ENCODE measurements at places on chromosomes 6 and 20.

GRCh38 chr6:4208158-4208557 lies 72.8 kb upstream of the ECI2 start:
- no peak for DNase-seq

DNA sequence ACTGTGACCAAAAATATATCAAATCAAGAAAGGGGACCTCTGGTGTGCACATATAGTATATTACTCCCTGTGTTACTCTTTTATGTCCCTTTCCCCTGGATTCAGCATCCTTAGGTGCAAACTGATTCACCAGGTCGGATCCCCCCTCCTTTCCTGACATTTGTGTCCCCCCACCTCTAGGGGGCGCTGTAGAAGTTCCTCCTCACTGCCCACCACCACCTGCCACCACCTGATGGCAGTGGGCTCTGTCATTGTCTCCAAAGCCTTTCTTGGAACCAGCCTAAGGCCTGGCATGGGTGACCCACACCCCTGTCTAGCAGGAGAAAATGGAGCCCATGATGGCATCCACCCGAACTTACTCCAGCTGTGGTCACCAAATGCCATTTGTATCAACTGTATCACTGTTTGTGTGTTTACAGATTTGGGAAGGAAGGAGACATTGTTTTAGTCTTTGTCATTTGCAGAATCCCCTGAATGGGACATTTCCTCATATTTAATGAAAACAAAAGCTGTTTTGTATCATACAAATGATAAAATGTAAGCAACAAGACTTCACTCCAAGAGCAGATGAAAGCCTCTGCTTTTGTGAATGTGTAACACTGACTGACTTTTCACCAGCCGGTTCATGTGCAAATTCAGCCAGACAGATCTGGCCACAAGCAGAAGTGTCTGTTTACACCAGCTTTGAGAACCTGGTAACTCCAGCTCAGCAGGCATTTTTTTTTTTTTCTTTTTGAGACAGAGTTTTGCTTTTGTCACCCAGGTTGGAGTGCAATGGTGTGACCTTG lies 66.2 kb downstream of the ARMC2 start:
- DNase-seq, result peak; percentile 44

DNA sequence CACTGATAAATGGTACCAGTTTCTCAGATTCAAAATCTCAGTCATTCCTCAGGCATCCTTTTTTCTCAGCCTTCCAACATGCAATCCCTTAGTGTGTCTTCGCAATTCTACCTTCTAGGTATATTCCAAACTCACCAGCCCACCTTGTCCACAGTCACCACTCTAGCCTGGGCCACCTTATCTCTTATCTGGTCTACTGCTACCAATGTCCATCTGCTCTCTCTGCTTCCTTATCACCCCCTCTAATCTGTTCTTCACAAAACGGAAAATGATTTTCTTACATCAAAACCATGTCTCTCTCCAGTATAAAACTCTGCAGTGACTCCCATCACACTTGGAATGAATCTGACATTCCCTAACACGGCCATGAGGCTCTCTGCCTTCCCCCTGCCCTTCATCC lies 91.9 kb downstream of the PREP start:
- no peak for DNase-seq

DNA sequence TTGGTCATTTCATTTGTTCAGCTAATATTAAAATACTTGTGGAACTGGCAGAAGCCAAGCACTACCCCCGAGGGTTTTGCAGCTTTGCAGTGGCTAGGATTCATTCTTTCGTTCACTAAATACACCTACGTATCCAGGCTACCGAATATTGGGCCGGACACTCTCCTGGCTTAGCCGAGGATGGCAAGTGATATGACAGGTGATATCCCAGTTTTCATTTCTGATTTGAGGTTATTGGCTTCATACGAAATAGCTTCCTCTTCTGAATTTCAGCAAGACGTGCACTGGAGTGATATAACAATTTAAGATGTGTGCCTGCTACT lies 536 bp upstream of the MTFR2 start:
- no peak for DNase-seq

DNA sequence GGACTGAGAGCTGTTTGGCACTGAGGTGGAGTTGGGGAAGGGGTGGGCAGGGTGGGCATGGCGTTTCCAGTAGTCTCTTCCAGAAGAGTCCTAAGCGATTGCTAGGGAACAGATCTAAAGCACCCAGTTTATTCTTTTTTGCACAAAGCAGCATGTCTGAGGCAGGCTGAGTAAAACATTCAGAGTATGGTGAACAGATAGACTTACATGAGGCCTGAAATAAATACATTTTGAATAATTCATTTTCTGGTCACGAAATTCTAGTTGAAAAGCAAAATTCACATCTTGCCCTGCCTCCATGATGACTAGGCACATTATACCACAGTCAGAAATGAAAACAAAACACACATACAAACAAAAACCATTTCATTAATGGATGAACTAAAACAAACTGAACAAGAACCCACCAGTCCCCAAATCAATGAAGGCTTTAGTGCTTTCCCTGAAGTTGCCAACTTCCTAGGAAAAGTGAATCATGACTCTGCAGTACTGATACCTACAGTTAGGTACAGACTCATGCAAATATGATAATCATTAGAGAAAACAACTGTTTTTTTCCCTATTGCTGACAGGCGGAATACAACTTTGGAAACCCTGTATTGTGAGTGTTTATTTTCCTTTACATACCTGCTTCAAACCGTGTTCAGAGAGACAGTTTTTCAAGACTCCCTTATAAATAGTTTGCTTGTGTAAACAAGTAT lies 702.9 kb upstream of the POU3F2 start:
- DNase-seq, result no peak

- DNase-seq, result peak; percentile 67
Observed at GRCh38 chr20:37714978-37715672, 21.3 kb downstream of the CTNNBL1 start.

DNA sequence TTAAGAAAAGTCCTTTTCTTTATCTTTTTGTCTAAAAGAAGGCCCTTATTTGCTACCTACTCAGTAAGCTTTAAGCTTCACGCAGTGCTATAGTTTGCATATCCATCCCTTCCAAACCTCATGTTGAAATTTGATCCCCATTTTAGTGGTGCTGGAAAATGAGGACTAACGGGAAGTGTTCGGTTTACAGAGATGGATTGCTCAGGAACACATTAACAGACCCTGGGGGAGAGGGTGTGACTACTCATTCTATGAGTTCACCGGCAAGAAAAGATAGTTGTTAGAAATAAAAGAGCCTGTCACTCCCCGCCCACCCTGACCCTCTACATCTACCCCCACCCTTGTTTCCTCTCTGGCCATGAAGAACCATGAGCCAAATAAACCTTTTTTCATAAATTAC lies 546.2 kb downstream of the MEI4 start:
- DNase-seq, result no peak

- no peak for DNase-seq
Observed at GRCh38 chr20:14800707-14801425, 463.5 kb upstream of the FLRT3 start.

DNA sequence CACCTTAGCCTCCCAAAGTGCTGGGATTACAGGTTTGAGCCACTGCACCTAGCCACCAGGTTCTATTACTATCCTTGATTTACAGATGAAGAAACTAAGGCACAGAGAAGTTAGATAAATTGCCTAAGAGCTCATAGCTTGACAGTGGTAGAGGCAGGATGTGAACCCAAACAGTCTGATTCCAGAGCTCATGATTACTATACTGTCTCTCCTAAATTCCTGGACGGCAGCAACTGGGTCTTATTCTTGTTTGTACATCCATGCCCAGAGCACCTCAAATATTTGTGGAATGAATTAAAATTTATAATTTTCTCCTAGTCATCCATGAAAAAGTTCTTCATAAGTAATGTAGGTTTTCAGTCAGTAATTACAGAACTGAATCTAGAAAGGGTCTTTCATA lies 15.1 kb downstream of the PDSS2 start:
- DNase-seq, result peak; percentile 39

DNA sequence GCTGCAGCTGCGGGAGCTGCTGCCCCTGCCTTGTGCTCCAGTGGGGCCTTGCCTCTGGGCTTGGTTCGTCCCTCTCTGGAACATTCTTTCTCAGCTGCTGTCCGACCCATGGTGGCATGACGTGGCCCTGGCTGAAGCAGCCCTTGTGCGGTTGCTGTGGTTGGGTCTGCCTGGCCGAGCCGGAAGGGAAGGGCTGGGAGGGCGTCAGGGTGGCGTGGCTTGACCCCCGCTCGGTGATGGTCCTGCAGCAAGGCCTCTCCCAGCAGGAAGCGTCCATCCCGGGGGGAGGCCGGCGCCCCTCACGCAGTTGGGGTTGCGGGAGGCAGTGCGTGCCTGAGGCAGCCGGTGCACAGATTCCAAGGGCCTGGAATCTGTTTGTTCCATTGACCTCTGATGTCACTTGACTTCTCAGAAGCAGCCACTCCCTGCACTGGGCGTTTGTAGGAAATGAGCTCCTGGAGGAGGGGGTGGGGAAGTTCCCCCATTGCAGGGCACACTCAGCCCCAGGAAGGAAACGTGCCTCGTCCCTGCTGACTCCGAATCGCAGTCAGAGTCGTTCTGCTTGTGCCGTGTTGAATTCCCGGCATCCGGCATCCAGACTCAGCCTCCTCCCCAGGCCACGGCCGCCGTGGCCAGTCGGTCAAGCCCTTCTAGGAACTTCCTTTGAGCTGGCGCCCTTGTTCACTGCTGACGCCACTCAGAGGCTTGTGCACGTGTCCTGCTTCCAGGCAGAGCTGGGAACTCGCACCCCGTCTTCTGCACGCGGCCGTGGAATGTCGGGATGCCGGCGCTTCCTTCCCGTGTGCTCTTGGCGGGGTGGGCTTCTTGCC lies 9.7 kb upstream of the TNFRSF6B start:
- DNase-seq, result peak; percentile 95

DNA sequence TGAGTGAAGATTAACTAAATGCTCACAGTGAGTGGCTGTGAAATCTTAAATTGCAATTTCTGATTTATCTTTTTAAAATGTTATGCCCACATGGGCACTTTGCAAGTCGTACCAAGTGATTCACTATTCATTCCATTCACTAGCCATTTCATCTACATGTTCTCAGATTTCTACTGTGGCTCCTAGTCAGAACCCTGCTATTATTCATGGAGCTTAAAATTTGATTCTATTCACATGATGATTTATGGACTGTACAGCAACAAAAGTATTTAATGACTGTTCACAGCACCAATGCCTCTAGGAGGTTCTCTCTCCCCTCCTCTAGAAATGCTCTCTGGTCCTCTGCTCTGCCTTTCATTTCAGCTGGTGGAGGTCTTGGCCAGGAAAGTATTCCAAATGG lies 133.5 kb upstream of the MAP3K7 start:
- DNase-seq, result no peak

- no peak for DNase-seq
Observed at GRCh38 chr20:32193996-32194395, 13.5 kb downstream of the PLAGL2 start.

DNA sequence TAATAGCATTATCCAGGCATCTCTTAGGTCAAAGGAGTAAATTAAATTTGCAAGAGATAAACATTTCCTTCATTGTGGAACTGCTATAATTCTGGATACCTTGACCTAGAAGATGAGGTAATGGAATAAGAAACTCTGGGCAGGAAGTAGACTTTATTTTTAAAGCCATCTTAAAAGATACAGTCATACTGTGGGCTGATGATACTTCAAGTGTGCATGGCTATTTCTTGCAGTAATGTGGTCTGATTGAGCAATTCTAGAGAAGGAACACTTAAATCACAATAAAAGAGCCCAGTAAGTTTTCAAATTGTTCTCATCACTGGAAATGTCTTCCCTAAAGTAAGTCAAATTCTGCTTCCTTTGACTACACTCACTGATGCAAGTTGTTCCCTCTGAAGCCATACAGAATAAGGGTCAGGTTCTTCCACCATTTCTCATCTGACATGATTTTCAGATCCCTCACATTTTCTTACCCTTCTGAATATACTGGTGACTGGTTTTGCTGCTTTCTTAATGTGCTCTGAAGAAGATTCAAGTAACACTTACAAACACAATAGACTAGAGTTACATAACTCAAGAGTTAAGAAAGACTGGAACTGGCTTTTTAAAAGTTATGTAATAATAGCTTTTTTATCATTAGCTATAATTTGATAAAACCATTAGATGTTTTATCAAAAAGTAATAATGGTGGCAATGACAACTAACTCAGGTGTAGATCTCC lies 62.6 kb upstream of the TMEM244 start:
- peak; percentile 29 for DNase-seq

DNA sequence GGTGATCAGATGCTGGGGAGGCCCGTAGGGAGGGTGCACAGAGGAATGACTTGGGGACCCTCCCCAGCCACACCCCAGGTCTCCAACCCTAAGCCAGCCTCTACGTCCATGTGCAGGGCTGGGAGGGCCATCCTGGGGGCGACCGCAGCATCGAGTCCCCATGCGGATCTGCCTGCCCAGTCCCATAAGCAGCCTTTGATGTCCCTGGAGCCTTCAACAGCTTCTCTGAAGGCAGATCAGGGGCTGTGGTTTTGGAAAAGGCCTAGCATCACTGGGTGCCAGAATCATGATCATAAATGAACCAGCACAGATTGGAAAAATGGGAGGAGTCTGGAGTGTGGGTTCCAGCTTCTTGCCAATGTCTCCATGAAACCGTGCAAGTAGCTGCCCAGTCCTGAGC lies 22.9 kb downstream of the TOX2 start:
- DNase-seq, result no peak

DNA sequence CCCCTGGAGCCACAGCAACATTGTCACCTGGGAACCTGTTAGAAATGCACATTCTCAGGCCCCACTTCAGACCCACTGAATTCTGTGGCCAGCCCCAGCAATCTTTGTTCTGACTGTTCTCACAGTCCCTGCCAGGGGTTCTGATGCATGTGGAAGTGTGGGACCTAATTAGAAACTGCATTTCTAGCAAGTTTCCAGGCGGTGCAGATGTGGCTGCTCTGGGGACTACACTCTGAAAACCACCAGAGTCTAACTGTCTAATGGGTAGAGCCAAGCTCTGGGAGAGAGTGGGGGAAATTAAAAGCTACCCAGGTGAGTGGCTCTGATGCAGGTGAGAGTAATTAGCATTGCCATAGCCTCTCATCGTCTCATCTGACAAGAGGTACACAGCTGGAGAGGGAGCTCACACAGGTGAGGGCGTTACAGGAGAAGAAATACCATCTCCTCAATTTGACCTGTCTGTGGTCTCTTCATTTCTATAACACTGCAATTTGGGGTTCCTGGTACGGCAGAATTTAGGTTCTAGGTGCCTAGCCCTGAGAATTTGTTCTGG lies 66.0 kb downstream of the SNX5 start:
- DNase-seq, result no peak

- peak; percentile 92 for DNase-seq
Observed at GRCh38 chr6:163356324-163356723, 58.2 kb upstream of the QKI start.

Measured in ELR (cell line).